DMS79 (cell line): ENCODE measurements at places on chromosomes 12 and 14.
A peak's percentile ranks its signal among the peaks of the same experiment; 100 is the strongest.

DNA sequence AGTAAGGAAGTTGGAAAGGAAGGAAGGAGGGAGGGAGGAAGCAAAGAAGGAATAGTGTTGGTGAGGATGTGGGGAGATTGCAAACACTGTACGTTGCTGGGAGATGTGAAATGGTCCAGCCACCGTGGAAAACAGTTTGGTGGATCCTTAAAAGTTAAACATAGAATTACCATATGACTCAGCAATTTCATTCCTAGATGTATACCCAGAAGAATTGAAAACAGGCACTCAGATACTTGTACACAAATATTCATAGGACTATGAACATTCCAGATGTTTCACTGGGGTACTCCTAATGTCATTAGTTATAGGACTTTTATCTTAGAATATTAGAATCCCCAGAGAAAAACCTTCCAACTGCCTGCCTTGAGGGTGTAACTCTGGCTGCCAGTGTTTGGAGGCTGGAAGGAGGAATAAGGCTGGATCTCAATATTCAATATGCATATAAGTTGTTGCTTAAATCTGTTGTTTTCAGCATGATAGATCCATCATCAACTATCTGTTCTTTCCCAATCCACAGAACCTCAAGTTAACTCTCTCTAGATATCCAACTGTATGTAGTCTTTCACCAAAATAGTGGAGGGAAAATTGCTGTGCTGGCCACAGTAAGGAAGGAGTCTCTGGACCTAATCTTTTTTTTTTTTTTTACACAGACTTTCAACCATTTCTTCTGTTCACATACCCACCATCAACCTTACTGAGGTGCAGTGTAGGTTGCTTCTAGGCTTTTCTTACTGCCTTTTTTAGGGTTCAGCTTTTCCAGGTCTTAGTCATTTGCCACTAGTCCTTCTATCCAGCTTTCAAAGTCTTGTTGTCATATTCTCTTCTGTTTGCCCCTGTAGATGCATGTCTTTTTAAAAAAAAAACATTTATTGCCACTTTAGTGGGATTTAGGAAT is 94.5 kb downstream of the DNAI7 start:
- DNase-seq: no peak

DNA sequence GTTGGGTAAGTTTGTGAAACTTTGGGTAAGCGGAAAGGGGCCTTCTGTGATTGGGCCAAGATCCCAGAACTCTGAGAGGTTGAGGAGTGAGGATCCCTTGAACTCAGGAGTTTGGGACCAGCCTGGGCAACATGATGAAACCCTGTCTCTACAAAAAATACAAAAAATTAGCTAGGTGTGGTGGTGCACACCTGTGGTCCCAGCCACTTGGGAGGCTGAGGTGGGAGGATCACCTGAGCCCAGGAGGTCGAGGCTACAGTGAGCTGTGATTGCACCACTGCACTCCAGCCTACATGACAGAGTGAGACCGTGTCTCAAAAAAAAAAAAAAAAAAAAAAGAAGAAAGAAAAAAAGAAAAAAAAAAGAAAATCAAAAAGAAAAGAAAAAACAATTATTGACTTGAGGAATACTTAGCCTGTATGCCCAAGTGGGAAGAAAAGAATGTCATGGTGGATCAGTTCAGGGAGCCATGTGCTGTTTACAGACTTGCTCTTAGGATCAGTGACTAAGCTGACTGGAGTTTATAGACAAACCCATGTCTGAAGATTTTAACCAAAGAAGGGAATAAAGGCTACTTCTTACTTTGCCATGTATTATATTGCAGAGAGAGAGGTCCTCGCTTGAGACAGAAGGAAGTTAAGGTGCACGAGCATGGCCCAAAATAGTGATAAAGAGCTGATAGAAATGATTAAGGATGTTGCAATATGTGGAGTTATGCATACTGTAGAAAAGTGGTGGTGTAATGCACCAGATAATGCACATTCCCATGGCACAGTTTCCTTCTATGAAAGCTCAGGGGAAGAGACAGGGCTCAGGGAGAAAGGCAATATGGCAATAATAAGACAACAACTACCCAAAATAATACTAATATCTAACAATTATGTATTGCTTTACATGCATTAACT is 881 bp downstream of the HSD17B6 start:
- no peak for DNase-seq

GRCh38 chr14:71314717-71315116 is 407.5 kb downstream of the PCNX1 start:
- DNase-seq: no peak

DNA sequence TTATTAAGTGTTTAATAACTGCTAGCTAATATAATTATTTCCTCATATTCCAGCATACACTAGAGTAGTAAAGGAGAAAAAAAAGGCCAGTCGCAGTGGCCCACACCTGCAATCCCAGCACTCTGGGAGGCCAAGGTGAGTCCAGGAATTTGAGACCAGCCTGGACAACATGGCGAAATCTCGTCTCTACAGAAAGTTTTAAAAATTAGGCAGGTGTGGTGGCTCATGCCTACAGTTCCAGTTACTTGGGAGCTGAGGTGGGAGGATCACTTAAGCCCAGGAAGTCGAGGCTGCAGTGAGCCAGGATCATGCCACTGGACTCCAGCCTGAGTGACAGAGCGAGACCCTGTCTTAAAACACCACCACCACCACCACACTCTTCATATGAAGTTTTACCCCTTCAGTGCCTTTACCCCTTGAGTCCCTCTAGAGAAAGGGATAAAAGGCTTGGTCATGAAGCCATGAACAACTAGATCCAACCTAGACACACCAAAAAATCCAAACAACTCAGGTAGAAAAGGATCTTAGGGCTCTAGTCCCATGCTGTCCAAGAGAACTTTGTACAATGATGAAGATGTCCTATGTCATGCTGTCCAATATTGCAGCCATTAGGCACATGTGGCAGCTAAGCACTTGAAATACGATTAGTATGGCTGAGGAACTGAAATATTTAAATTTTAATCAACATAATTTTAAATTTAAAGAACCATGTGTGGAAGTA is 29.6 kb downstream of the ATXN2 start:
- DNase-seq: no peak

DNA sequence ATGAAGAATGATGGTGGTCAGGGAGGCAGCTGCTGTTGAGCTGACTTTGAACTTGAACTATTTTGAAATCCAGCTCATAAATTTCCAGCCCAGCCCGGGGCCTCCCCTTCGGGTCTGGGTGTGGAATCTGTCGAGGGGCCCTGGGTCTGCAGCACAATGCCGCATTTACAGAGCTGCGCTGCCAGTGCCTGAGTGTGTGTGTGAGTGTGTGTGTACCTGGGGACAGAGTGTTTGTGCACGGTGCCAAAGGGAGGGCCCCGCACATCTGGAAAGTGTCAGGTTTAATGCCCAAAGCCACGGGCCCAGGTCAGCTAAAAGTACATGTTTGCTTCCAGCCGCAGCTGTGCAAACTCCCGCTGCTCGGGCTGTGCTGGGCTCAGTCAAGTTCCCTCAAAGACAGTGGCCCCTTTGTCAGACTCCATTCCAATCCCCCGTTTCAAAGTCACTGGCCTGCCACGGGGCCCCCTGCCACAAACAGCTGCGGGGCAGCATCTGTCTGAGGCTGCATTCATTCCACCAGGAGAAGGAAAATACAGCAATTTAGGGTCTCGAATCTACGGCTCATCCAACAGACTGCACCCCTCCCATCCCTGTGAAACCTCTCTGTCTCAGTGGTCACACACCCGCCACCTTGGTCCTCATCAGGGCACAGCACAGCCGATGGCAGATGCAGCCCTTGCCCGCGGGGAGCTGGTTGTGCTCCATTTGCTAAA is 16.3 kb upstream of the RFLNA start:
- no peak for DNase-seq

- DNase-seq: no peak
Observed at GRCh38 chr14:24606297-24606696, 3.2 kb downstream of the GZMH start.

DNA sequence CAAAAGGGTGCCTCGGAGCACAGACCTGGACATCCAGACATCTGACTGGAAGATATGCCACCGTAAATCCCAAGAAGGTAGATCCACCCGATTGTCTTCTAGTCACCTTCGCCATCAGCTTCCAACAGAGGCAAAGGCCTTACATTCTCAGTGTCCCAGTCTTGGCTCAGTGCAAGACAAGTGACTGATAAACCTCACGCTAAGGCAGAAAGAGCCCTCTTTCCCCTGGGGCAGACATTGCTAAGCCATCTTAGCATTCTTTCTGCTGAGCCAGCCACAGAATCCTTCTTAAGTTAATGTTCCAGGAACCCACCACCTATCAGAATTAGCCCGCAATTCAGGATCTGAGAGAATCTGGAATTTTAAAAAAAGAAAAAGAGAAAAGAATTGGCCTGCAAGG is 4.3 kb upstream of the PLEKHG6 start:
- no peak for DNase-seq

GRCh38 chr14:55688566-55688965 is 108.6 kb downstream of the KTN1 start:
- DNase-seq: no peak

DNA sequence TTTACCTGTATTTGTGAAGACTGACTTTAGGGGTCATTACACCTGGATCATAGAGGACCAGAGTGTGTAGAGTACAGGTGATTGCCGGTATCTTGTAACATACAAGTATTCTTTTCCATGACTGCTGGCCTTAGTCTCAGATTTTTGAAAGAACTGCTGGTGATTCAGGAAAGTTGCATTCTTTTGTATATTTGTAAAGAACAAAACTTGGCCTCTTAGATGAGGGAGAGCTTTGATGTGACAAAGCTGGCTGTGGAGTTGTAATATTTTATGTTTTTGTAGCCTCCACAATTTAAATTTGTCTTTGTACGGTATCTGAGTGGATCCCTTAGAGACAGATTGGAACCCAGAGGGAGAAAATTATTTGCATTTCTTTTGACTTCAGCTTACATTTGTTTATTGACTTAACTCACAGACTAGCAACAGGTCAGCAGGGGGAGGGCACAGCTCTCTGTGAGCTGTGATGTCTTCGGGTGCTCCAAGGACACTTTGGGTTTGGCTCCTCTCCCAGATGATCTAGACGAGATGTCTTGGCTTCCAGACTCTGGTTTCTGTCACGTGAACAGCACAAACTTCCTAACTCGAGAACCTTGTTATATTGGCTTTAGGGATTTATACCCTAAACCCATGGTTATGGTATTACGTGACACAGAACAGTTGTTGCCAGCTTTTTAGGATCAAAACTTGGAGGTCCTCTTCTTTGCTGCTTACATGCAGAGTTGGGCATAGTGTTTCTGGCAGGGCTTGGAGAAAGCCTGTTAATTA is 65.9 kb downstream of the DAAM1 start:
- peak; percentile 92 for DNase-seq

DNA sequence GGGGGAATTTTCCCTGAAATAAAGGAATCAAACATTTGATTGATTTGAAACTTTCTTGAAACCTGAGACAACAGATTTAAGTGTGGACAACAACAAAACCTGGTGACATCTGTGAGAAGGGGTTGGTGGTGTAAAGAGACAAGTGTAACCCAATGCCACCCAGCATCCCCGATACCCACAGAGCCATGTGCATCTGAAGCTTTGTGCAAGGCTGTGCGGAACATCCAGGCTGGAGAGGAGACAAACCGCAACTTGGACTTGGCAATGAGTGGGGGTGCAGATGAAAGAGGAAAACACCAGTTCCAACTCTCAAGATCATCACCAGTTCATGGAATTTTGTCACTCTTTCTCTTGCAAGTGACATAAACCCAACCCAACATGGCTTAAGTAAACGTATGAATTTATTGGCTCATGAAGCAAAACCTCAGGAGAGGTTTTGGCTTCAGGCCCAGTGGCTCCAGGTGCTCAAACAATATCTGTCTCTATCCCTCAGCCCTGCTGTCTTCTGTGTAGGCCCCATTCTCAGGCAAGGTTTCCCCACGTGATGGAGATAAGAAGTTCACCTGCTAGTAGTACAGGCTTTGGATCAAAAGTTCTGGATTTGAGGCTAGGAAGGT is 55.2 kb upstream of the NTF3 start:
- peak; percentile 96 for DNase-seq

DNA sequence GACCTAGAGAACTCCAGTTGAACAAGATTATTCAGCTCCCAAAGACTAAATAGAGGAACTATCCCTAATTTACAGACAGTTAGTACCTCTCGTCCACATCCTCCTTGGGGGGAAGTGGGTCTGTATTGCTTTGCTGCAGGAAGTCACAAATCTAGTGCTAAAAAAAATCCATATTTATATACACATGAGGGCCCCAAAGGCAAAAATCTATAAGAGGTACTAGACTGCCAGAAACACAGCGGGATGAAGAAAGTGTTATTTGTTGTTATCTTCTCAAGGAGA is 190.1 kb downstream of the TTC8 start:
- DNase-seq: no peak

- DNase-seq: no peak
Observed at GRCh38 chr12:77032406-77032805, 33.0 kb downstream of the E2F7 start.

DNA sequence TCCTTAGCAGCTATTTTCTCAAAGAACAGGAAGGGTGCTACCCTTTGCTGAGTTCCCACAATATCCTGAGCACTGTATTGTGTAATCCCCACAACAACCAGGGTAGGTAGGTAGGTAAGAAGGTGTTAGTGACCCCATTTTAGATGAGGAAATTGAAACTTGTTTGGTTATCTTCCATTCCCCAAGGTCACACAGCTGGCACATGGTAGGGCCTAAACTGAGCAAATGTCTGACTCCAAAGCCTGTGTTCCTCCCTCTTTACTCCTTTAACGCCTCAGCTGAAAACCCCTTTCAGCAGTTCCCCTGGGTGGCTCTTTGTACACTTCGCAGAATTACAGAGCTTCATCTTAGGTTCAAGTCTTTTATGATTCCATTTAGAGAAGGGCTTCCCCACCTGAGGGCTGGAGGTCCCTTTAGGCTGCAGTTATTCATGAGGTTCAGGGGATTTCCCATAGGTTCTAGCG is 26.5 kb upstream of the RIC8B start:
- DNase-seq: no peak

- peak; percentile 20 for DNase-seq
Observed at GRCh38 chr14:30214461-30215090, 286.9 kb upstream of the PRKD1 start.

DNA sequence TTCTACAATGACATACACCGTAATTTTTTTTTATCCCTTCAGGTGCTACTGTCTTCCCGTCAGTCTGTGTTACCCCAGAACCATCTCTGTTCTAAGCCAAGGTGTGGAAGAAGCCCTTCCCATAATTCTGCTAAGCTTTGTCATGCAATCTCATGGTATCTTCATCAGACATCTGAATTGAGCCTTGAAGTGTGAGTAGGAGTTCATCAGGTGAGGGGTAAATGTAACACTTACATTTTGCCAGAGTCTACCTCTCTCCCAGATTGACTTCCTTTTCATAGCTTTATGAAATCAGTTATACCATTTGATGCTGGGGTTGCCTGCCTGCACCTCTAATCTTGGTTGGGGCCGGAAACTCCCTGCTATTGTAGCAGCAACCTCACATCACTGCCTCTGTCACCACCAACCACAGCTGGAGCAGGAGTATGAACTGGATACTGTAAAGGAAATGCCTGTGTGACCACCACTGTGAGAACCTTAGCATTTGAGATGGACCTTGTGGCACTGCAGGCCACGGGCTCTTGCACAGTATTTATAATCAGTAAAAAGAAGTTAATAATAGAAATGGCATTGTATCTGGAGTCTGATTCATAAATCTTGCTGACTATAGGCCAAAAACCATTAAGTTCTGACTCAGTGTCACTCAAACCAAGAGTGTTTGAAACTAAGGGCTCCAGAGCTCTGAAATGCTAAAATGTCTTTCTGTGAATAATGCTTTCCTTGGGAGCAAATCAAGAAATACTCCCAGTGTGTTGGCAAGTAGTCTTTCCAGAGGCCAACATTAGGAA is 58.7 kb upstream of the STK38L start:
- no peak for DNase-seq

- no peak for DNase-seq
Observed at GRCh38 chr14:80388980-80389711, 177.8 kb upstream of the DIO2 start.
